Inflammatory macrophage (primary cell): ENCODE measurements at places on chromosomes 6 and 20.

- no peak for DNase-seq
These were observed 399 bp upstream of the REPS1 start for GRCh38 chr6:138988469-138988834.

- DNase-seq = no peak
These were observed 41.7 kb downstream of the PHF3 start for GRCh38 chr6:63677282-63677681.

DNA sequence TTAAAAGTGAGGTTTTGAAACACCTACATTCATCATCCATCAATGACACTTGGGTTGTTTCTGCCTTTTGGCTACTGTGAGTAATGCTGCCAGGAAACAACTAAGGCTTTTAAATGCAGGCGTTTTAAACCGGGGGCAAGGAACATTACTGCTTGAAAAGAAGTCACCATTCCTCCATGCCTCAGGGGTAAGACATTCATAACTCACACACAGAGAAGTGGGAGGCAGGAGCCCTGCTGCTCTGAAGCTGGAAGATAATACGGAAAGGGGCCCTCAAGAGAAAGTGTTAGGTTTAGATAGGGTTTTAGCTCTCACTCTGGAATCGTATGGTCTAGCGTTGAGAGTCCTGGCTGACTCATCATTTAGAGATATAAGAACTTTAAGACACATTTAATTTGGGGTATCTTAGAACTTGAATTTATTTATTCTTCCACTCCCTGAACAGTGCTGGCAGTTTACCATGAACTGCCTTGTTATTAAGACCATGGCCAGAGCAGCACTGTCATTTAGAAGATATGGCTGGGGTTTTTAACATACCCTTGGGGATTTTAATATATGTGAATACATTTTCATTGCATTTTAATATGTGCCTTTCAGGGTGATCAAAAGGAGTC, 1.8 kb downstream of the TUBB1 start:
- DNase-seq = no peak

DNA sequence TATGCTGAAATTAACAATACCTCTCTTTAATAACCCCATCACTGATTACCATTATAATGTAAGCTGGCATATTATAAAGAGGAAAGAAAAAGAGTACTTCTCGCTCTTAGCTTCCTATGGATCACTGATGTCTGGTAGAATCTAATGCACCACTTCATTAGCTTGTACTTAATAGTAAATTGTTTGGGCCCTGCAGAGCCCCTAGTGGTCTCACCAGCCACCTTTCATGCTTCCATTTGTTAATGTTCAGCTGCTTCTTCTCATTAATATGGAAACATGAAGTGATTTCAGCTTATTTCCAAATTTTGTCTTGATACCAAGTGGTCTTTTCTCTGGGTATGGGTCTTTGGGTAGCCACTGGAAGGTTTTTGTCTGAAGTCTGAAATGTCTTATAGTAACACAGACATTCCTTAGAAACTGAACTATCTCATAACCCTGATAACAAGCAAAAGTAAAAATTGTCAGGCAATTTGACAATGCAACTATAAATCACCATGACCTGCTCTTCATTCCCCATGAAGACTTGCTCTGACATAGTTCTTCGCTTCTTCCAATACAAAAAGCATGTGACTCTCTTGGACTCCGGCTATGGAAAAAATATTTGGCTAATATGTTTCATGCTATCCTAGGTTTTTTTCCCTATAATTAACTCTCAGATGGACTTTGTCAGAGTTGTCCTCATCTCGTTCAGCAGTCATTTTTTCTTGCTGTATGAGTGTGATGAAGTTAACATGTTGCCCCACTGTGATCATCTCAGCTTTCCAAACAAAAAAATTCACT, 395.8 kb upstream of the MARCKS start:
- no peak for DNase-seq

- no peak for DNase-seq
These were observed 315.1 kb downstream of the SMOC2 start for GRCh38 chr6:168756009-168756634.

DNA sequence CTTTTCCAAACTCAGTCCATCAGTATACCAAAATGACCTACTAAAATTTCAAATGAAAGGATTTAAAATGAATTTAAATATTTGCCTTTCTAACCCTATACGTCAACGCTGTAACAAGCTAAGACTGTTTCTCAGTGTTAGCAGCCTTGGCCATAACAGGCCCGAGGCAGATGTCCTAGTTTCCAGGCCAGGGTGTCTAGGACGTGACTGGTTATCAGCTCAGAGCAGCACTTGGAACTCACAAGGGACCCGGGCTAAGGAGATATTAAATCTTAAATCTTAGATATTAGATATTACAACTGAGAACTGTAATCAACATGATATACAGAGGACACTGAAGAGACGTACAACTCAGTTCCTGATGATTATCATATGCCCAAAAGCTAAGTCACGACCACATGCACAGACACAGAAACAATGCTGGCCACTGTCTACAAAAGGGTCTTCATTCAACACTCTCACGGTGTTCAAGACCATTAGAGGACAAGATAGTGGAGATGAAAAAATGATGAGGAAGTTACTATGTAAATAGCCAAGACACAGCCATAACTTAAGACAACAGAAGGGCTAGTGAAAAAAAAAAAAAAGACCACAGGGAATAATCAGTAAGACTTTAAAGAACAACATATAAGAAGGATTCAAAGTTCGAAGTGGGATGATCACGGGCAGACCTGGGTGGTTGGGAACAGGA, at the start of gene CLDN20:
CLDN20 (plus strand) TSS at position 641 of the 691 bp plus-strand sequence. CDS start 11,707 bp downstream, outside the sequence.
- no peak for DNase-seq

GRCh38 chr6:70874181-70874913, 82.5 kb downstream of the B3GAT2 start:
- no peak for DNase-seq

DNA sequence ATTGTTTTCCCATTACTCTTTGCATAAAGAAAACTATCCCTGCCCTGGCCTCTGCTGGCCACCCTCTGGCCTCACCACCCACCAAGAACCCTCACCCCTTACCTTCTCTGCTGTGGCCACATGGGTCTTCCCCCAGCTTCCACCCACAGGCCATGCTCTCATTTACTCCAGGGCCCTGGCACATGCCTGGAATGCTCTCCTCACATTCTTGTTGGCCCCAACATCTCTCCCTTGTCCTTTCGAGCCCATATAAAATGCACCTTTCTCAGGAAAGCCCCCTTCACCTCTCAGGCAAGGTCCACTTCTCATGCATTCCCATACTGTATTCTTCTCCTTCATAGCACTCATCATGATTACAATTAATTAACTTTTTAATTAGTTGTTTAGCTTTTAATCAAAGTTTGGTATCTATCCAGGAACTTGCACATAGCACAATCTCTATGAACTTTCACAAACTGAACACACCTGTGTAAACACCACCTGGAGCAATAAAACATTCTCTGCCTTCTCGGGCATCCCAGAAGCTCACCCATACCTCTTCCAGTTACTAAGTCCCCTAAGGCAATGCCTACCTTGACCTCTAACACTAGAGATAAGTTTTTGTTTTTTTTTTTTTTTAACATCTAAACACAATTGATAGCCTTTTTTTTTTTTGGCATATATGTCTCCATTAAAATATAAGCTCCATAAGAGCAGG, 617.2 kb downstream of the PTPRT start:
- no peak for DNase-seq

GRCh38 chr6:13272131-13273046, 55.9 kb downstream of the TBC1D7 start:
- peak; percentile 86 for DNase-seq

GRCh38 chr20:22501034-22501433, 83.3 kb downstream of the FOXA2 start:
- DNase-seq = no peak

DNA sequence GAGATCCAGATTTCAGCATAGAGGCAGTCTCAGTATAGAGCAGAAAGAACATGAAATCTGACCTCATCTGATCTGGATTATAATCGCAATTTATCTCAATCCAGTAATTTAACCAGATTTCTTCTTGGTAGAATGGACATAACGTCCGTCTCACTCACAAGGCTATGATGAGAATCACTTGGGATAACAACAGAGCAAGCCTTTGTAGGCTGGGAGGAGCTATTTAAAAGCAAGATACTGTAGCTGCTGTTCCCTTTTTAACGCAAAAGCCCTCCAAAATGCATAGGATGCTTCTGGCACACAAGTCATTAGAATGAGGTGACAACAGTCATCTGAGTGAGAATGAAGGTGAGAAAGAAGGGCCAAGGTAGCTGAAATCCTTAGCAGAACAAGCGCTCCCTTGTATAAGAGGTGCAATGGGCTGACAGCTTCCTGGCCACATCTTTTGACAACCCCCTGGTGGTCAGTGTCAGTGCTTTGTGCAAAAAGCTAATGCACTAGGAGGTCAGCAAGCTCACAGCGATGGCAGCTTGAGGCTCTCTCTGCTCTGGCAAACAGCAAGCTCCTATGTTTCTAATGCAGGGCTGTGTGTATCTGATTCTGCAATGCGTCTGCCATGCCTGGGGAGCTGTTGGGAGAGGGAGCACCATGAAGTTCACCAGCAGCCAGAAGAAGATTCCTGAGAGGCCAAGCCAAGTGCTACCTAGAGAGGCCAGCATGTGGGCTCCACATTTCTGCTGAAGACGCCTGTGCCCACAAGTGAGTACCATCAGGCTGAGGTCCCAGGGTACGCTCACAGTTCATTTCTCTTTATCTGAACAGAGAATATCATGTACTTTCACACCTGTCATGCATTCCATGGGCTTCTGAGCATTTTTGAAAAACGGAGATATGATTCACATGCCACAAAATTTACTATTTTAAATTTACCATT, 16.2 kb downstream of the METTL24 start:
- DNase-seq = no peak
